T1000 (cell line): ENCODE measurements at places on chromosomes 13 and 19.

GRCh38 chr13:30466841-30467252 lies 1.1 kb upstream of the HMGB1 start:
- DNase-seq, result no peak

DNA sequence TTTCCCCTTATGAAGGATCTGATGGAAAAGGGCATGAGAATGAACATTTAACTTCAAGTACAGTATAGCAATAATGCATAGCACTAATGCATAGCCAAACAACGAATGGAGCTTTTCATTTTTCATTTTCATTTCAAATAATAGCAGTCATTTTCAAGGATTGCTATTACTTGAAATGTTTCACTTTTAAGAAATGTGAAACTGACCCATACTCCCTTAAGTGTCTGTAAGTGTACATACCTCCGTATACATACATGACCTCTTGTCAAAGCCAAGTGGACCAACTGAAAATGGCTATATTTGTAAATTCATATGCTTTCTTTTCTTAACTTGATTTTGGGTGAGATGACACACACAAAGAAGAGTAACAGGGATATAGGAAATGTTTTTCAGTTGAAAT lies 3.8 kb downstream of the RAP2A start:
- DNase-seq, result no peak

GRCh38 chr19:18635831-18636182 lies 1.0 kb upstream of the KLHL26 start:
- DNase-seq, result no peak

- no peak for DNase-seq
Measured at GRCh38 chr13:26476111-26476781, 81.2 kb upstream of the WASF3 start.

DNA sequence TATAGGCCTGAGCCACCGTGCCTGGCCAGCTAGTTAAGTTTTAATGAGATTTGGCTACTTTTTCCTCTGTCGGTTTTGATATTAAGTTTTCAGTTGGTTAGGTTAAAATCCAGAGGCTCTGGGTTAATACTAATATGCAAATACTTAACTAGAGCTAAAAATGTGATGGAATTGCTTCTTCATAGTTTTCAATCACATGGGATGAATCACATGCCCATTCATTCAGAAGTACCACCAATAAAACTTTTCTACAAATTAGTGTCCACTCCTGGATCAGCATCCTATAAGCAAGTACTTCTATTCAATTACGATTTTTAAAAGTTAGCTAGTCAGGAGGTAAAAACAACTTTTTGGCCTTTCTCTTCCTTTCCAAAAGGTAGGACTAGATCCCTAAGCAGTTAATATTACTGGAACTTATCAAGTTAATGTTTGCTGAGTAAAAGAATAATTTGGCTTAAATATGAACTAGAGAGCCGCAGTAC lies 4.3 kb downstream of the SLC25A30 start:
- no peak for DNase-seq

GRCh38 chr19:3062165-3063105 lies at the start of gene TLE5:
Gene TLE5 (minus strand): TSS chr19:3062495. CDS start chr19:3062200, 295 bp downstream.
- DNase-seq, result no peak

DNA sequence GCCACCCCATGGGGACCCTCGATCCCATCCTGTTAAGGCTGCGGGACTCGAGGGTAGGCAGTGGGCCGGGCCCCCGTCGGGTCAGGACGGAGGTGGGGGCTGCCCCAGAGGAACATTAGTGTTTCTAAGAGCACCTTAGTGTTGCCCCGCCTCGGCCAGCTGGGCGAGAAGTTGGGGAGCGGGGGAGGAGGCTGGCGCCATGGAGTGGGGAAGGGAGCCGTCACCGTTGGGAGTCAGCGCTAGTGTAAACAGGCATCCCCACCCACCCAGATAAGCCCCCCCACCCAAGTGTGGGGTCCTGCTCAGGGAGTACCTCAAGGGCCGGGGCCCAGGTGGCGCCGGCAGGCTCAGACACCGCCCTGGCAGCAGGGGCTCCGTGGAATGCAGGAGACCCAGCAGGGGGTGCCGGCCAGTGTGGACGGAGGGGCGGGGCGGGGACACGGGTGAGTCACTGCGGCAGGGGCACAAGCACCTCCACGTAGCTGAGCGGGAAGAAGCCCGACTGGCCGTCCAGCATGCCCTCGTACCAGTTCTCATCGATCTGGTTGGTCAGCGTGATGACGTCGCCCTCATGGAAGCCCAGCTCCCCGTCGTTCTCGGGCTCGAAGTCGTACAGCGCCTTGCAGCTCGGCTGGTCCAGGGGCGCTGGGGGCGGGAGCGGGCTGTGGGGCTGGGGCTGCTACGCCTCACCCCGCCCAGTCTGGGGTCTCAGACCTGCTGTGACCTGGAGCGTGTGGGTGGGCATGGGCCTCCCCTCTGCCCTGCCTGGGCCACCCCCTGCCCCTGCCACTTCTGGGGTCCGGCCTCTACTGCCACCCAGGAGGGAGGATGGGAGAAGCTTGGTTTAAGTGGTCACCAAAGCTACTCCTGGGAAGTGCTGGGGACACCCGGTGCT lies 18.0 kb downstream of the MPND start:
- no peak for DNase-seq

DNA sequence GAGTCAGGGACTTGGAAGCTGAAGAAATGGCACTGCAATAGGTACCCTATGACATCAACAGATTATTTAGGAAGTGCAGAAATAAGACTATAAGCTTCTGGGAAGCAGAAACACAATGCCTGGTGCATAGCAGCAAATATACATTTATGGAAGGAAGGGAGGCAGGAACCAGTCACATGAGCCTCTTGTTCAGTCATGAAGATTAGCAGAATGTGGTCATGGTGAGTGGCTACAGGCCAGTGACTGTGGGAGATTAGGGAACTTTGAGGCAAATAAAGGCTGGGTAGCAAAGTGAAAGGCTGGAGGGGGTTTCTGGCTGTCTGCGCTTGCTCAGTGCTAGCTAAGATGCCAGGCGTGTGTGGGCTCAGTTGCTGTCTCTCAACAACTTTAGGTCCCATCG lies 96.3 kb downstream of the EPSTI1 start:
- no peak for DNase-seq

DNA sequence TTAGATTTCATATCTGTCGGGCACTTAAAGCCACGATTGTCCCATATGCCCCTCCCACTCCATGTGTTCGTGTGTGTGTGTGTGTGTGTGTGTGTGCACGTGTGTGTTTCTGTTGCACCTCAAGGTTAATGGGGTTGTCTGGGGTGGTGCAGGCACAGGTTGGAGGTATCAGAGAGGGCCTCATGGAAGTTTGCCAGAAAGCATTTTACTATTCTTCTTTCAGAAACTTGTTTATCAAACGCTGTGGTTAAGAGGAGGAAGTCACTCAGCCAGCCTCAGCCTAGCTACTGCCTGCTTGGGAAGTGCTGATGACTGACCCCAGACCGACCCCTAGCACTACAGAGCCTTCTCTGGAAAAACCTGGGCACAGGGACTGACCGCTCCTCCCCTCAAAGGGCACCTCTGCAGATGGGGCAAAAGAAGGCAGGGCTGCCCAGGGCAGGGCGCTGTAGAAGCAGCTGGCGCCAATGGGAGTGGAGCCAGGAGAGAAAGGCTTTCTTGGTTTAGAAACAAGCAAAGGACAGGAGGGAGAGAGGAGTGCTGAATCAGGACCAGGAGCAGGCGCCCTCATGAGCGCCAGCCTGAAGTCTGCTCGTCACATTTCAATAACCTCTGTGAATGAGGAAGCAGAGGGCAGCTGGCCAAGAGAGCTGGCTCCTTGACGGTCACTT lies 3.9 kb downstream of the SIAH3 start:
- no peak for DNase-seq
